ENCODE measurements at places on chromosomes 16 and 17. TPM values are rescaled to one million over a fixed set of nuclear protein-coding genes. Genes with fewer than 3 reads are reported as not detected.

The ALDH3A1 gene
- polyA plus RNA-seq, result not detected

The PLEKHM1 gene
- polyA plus RNA-seq, result 13.1 TPM

The PSMC5 gene
- 144 TPM for polyA plus RNA-seq

The NT5M gene
- polyA plus RNA-seq, result 57.5 TPM

The PRSS53 gene
- polyA plus RNA-seq, result 0.35 TPM

The MYH8 gene
- polyA plus RNA-seq, result not detected

The RDM1 gene
- 2.6 TPM for polyA plus RNA-seq

GRCh38 chr16:16143931-16144330, 79.4 kb downstream of the ABCC6 start:
- peaks cover 14% of the 10 kb centered on the region for H3K36me3 ChIP-seq
- H3K4me1 ChIP-seq, result no peaks in the 10 kb centered on the region
- H3K27ac ChIP-seq, result no peak overlapping the region
- H3K27me3 ChIP-seq, result no peaks in the 10 kb centered on the region
- no peak overlapping the region for H3K4me3 ChIP-seq

DNA sequence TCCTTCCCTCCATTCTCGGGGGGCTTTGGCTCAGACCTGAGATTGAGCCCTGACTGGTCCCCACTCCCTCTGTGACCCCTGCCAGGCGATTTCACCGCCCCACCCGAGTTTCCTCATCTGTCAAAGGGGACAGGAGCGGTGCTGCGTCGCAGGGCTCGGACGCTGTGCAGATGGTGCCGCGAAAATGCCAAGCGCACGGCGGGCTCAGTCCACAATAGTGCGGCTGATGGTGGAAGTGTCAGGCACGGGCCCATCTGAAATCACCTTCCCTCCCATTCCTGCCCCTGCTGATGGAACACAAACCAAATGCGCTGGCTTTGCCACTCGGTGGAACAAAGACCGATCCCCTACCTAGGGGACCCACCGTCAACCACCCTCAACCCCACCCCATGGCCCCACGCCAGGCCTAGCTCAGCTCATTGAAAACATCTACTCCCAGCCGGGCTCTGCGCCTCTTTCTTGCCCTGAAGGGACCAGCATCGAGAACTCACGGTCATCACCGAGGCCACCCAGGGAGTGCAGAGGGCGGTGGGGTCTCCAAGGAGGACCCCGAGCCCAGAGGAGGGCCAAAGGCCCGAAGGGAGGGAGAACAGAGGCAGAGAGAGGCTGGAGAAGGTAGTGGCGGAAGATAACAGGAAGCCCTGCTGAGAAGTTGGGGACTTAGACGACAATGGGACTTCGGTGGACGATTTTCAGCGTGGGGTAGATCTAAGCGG, 1.4 kb downstream of the CARHSP1 start:
- H3K36me3 ChIP-seq, result no peaks in the 10 kb centered on the region
- peak overlapping the region; percentile 89 for H3K27ac ChIP-seq
- peak; percentile 50 for DNase-seq
- H3K4me3 ChIP-seq, result peak overlapping the region; percentile 97
- peaks cover 28% of the 10 kb centered on the region for H3K4me1 ChIP-seq

- no peak for DNase-seq
- H3K27ac ChIP-seq, result no peak overlapping the region
- no peaks in the 10 kb centered on the region for H3K36me3 ChIP-seq
- no peak overlapping the region for H3K4me3 ChIP-seq
These were observed 21.5 kb upstream of the NUDT7 start for GRCh38 chr16:77700846-77701245.

DNA sequence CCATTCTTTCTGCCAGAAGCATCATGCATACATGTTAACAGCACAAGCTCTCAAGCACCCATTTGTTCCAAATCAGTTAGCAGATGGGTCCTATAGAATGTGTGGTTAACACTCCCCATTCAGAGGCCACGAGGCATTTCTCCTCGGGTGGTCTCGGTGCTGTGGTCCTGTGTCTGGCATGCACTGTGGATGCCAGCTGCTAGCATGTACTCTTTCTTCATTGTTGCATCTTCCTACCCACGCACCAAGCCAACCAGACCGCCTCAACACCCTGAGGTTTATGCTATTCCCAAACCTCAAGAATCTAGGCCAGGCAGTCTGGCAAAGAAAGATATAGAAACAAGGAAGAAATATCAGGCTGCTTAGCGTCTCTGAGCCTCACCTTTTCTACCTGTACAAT, 27.8 kb upstream of the MRTFB start:
- no peak for DNase-seq
- H3K36me3 ChIP-seq, result no peaks in the 10 kb centered on the region
- no peak overlapping the region for H3K27ac ChIP-seq
- H3K27me3 ChIP-seq, result no peaks in the 10 kb centered on the region
- no peak overlapping the region for H3K4me3 ChIP-seq

DNA sequence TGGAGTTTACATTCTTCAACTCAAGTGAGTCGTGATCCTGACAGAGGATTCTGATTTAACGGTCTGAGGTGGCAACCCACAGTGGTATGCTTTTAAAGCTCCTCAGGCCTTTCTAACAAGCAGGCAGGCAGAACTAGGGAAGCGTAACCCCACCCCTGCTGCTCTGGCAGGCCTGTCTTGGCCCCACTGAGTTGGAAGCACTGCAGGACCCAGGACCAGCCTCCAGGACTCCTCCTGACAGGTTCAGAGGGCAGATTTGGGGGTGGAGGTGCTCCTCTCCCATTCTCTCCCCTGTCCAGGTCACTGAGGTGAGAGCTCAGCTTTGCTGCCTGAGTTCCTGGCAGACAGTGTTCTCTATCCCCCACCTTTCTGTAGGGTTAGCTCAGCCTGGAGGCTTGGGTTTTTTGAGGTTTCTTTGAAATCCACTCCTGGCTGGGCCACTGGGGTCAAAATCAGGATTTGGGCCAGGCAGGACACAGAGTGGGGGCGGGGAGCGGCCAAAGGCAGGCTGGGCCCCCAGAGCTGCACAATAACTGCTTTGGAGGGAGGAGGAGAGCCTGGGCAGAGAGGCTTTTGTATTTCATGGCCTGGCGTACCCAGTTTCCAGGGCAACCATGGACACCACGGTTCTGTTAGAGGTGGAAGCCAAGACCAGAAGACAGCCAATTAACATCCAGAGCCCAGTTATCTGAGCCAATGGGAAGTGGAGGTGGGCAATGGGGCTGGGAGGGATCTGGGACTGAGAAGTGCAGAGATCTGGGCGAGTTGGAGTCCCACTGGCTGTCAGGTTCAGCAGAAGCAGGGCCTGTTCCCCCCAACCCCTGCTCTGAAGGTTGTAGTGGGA, 9.5 kb downstream of the MRPL27 start:
- DNase-seq, result peak; percentile 78
- H3K27me3 ChIP-seq, result no peaks in the 10 kb centered on the region
- H3K4me1 ChIP-seq, result peaks cover 14% of the 10 kb centered on the region

- H3K36me3 ChIP-seq, result no peaks in the 10 kb centered on the region
- H3K4me3 ChIP-seq, result no peak overlapping the region
- H3K4me1 ChIP-seq, result no peaks in the 10 kb centered on the region
- DNase-seq, result no peak
- H3K27ac ChIP-seq, result no peak overlapping the region
- no peaks in the 10 kb centered on the region for H3K27me3 ChIP-seq
These were observed 137.1 kb downstream of the ZFHX3 start for GRCh38 chr16:72910875-72911274.

DNA sequence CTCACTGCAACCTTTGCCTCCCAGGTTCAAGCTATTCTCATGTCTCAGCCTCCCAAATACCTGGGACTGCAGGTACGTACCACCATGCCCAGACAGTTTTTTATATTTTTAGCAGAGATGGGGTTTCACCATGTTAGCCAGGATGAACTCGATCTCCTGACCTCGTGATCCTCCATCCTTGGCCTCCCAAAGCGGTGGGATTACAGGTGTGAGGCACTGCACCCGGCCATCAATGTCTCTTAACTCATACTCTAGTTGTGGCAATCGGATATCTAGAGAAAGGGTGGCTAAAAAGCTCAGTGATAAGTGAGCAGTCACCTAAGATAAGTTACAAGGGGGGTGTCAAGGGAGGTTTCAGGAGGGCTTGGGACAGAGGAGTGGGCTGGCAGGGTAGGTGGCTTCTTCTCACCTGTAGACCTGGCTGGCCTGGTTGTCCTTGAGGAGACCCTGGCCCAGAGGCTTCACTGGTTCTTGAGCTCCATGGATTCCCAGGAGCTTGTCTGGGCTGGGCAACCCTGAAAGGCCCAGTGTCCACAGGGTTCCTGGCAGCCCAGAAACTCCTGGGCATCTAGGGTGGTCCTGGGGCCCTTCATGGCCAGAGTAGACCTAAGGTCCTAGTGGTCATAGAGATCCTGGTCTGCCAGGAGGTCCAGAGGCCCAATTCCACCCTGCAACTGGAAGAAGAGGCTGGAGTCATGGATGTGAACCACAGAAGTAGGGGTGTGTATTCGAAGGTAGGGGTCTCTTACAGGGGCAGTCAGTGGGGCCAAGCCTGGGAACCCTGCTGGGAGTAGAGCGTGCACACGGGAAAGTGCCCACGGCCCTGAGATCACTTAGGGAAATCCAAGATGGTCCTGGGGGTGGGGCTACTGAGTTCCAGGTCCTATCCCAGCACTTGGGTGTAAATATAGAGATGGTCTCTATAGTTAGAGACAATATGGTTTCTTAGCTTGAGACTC, 12.7 kb upstream of the IGFBP4 start:
- no peak overlapping the region for H3K27ac ChIP-seq
- H3K36me3 ChIP-seq, result no peaks in the 10 kb centered on the region
- no peaks in the 10 kb centered on the region for H3K4me1 ChIP-seq
- H3K4me3 ChIP-seq, result no peak overlapping the region
- DNase-seq, result no peak
- H3K27me3 ChIP-seq, result no peaks in the 10 kb centered on the region

DNA sequence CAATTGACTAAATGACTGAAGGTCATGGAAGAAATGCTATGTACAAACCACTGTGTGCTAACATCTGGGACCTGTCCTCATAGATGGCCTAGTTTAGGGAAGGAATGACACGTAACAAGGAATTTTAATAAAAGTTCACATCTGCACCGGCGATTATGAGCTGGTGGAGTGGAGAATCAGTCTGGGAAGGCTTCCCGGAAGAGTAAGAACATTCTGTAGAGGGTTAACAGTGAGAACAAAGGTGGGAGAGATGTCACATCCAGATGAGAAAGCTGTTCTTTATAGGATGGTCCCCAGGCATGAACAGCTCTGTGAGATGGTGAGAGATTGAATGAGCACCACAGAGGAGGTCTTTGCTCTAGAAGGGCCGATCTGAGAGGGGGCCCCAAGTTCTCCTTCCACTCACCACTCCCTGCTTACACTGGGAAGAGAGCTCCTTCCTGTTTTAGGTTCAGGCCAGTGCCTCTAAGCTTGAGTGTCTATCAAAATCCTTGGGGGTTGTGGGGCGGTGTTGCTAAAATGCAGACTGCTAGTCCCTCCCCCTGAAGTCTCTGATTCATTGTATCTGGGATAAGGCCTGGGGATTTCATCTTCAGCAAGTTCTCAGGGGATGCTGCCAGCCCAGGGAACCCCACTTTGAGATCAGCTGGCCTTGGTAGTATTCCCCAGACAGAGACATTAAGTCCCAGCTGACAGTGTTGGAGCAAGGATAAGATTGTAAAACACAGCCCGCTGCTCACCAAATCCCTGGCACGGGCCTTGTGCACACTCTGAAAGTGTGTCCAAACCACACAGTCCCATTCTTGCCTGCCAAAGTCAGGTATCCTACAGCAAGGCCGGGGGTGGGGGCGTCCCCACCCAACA, 294.7 kb upstream of the MAF start:
- DNase-seq, result no peak
- H3K4me1 ChIP-seq, result no peaks in the 10 kb centered on the region
- H3K36me3 ChIP-seq, result no peaks in the 10 kb centered on the region
- no peak overlapping the region for H3K27ac ChIP-seq
- no peaks in the 10 kb centered on the region for H3K27me3 ChIP-seq

DNA sequence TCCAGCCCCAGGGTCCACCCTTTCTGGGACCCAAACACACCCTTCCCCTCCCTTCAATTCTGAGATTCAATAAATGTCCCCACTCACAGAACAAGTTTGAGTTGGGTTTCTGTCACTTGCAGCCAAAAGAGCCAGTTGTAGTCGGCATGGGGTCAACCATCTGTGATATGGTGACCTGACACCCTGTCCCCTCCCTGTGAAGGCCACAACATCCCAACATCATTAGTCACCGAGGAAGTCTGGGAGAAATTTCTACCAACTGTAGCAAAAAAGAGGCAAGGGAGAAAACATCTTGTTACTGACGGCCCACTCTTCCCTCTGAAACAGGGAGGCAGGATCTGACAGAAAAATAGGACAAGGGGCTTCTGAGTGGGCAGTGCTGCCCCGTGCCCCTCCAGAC, 638 bp upstream of the LYZL6 start:
- H3K4me1 ChIP-seq, result no peaks in the 10 kb centered on the region
- no peak overlapping the region for H3K4me3 ChIP-seq
- no peaks in the 10 kb centered on the region for H3K36me3 ChIP-seq
- DNase-seq, result no peak
- H3K27ac ChIP-seq, result no peak overlapping the region

DNA sequence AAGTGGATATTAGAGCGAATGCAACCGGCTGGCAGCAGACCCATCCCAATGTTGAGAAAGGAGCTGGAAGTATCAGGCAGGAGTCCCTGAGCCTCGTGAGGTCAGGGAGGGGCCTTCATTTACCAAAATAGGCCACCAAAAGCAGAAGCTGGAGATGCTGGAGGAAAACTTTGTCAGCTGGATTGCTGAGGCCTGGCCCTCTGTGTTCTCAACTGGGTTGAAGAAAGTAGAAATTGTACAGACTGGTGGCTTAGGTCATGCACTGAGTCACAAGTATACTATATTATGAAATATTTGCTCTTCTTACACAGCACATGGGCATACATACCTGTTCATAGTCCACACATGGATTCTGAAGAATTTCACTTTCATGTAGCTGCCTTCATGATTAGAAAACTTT, 23.2 kb upstream of the TEKT3 start:
- no peak for DNase-seq
- H3K27ac ChIP-seq, result no peak overlapping the region
- H3K4me3 ChIP-seq, result no peak overlapping the region

DNA sequence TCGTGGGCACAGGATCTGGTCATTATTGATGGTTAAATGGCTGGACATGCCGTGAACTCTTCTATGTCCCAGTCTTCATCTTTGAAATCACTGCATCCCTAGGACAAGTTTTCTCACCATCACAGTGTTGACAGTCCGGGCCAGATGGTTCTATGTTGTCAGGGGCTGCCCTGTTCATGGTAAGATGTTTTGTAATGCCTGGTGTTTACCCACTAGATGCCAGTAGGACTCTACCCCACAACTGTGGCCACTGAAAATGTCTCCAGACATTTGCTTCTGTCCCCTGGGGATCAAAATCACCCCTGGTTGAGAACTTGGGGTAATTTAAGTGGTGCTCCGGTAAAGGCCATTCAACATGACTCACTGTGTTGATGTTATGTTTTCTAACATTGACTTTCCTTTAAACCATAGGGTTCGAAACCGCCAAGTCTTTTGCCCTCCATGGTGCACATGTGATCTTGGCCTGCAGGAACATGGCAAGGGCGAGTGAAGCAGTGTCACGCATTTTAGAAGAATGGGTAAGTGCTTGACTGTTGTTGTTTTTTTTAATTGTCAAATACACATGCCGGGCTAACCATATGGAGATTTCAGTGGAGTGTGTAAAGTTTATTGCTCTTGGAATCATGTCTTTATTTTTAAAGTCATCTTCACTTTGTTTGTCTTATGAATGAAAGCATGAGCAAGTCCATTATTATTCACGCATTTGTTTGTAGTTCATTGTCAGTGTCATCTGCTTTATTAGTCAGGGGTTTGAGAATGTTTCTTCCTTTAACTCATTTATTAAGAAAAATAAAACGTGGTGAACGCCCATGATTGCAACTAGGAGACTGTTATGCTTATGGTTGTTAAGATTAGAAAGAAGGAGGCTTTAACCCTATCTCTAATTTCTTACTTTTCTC, 64.6 kb downstream of the WWOX start:
- H3K36me3 ChIP-seq, result no peaks in the 10 kb centered on the region
- no peaks in the 10 kb centered on the region for H3K4me1 ChIP-seq
- no peaks in the 10 kb centered on the region for H3K27me3 ChIP-seq
- DNase-seq, result no peak

Measured in cardiac muscle cell (in vitro differentiated cells and primary cell).